ENCODE measurements at places on chromosomes 2 and 18.

GRCh38 chr2:190649798-190650390, 1.0 kb downstream of the NAB1 start:
- peak; percentile 29 for DNase-seq

DNA sequence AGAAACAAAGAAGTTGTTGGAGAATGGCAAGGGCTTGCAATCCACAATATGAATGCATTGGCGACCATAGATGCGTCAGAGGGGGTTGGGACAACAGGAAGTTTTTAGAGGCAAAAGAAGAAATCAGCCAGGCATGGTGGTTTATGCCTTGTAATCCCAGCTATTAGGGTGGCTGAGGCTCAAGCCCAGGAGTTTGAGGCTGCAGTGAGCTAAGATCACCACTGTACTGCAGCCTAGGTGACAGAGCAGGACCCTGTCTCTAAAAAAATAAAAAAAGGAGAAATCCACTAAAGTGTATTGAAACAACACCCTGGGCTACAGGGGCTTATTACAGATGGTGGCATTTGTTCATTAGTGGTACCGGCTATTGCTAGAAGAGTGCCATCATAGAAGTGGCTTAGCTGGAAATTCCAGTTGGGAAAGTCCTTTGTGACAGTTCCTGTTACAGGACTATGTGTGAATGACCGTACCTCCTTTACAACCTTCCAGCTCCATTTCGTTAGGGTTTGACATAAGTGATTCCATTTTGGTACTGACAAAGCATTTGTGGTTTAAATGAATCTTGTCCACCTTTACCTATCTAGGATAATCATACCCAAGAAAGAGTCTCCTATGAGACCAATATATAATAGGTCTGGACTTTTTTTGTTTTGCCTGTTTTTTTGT, 10.7 kb upstream of the WDSUB1 start:
- DNase-seq: no peak

DNA sequence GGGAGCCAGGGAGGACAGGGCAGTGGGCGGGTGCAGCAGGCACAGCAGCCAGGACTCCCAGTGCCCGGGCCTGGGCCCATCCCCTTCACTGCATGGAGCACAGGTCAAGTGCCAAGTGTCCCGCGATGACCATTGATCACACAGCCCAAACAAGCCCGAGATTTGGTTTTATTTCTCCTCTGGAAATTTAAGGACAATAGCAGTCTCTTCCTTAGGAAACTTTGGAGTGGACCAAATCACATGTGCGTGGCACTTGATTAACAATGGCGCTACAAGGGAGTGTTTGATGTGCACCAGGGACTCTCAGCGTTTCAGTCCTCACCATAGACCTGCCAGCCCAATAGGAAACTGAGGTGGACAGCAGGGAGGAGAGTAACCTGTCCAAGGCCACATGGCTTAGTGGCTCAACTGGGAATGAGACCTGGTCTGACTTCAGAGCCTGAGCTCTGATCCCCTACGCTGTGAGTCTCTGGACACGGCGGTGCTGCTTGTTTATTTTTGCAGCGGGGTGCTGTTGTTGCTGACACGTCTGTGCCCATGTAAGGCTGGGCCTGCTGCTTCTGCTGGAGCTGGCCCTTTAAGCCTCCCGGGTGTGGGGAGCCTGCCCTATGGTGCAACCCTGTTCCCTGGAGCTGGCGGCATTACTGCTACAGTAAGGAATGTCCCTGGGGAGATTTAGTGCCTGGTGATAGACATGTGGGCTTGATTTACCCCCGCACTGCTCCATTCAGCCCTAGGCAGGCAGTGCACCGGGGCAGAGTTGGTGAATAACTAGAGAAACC, 194.2 kb downstream of the INHBB start:
- DNase-seq: peak; percentile 23

DNA sequence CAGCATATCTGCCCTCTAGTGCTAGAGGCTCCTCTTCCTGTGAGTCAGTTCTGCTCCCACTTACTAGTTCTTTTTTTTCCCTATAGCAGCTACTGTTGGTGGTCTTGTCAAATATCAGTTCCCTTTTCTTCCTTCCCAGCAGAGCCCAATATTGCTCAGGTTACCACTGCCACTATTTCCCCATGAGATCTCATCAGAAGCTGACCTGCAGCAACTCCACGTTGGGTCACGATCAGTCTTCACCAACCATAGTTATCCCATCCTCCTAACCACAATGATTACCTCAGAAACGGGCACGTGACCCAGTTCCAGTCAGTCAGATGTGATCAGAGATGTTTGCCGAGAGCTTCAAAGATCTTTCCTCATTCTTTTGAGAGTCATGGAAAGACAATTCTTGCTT, 59.7 kb upstream of the CAPN13 start:
- no peak for DNase-seq

DNA sequence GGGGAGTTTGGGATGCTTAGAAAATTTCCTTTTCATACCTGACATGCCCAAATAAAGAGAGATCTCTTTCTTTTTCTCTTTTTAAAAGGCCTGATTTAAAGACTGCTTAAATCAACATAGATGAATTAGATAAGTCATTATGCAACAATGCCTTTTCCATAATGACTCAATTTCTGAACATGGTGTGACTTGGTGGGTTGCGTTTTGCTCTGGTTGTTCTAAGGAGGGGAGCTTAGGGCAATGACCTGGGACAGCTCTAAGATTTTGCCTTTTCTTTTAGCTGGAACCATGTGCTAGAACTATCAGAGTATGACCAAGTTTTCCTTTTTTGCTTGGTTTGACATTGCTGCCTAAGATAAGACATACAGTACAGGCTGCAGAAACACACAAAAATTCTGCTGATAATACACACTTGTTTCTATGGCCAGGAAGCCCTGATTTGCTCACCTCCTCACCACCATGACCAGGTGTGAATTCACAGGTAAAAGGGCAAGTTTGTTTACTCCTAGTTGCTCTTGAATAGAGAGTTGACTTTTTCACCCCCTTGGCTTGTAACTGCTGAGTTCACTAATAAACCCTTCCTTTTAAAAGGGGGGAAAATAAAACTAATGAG, 58.1 kb upstream of the IL1RL1 start:
- no peak for DNase-seq
